ENCODE measurements at places on chromosomes 7 and 10.

DNA sequence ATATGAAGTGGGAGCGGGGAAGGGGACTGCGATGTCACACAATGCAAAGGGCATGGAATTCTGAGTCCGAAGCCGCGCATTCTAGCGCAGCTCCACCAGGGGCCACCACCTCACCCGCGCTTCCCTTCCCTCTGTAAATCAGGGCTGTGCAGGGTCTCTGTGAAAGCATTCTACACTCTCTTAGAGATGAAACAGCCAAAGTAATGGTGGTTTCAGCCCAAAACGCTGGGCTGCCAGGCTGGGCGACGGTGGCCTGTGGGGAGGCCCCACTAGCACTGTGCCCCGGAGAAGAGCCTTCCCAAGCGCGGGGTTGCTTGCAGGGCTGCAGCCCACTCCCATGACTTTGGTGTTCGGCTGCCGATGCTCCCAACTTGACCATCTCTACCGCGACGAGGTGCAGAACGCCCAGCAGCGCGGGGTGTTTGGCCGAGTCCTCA is 11.4 kb downstream of the ATG9B start:
- no peak for DNase-seq

- no peak for DNase-seq
Measured at GRCh38 chr7:45155357-45155900, 2.2 kb upstream of the RAMP3 start.

DNA sequence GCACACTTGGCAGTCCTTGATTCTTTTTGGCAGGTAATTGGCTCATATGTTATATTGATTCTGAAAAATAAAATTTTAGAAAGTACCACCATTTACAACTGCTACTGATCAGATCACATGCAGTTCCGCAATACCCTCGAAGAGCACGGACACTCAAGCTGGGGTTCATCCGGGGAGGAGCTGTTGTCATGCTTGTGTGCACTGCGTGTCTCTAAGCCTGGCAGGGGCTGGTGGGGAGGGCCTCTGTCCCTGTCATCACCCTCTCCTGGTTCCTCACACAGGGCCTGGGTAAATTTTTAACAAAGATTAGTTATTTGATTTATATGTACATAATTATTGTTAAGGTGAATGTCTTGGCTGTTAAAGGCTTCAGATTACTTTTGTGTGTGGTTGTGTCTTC is 45.2 kb downstream of the TRRAP start:
- DNase-seq, result no peak

DNA sequence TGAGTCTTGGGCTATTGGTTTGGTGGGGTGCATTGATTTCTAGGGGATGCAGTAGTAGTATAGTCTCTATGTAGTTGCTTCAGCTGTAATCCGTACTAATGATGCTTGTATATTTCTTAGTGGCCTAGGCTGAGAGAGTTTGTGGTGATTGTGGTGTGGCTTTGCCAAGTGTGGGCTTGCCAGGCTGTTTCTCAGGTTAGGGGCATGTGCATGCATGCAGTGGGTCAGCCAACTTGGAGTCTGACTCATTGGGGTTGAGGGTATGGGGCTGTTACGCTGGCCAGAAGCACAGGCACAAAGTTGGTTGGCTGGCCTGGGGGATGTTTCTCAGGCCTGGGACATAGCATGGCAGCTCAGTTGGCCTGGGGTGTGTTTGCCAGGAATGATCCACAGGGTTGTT is 25.7 kb upstream of the PLA2G12B start:
- no peak for DNase-seq

DNA sequence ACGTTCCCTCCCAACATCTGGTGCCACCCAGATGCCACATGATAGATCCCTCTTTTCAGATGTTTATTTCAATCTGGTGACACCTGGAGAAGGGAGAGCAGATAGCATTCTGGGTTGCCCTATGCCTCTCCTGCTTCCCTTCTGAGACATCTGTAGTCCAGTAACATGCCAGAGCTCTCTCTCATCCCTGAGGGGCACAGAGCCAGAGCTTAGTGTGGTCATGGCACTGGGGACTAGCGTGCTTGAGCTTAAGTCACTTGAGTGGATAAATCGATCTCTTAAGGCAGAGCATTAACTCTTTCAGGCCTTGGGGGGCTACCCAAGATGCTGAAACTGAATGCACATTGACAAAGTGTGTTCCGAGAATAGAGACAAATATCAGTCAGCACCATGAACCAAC is 47.9 kb downstream of the WNT2 start:
- no peak for DNase-seq

GRCh38 chr10:94217411-94217810 is 145.3 kb downstream of the NOC3L start:
- no peak for DNase-seq

DNA sequence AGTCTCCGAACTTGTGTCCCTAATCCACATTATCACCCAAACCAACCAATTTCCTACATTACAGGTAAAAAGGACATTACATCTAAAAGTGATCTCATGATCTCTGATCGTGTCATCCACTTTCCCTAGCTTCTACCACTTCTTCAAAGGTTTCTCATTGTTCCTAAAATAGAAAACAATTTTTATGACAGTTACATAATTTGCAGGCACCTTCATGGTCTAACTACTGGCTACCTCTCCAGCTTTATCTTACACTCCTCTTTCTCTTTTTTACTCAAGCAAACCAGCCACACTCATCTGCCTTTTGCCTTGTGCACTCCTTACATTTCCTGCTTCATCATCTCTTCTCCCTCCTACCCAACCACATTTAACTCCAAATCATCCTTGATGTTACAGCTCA is 886.7 kb upstream of the SORCS1 start:
- no peak for DNase-seq

GRCh38 chr10:126097558-126098225 is 201.3 kb downstream of the FANK1 start:
- no peak for DNase-seq

- no peak for DNase-seq
Measured at GRCh38 chr7:114212721-114213429, 201.7 kb upstream of the FOXP2 start.

GRCh38 chr7:100171087-100171681 is 2.8 kb upstream of the GAL3ST4 start:
- no peak for DNase-seq

GRCh38 chr7:127658970-127659630 is 7.1 kb downstream of the SND1 start:
- DNase-seq, result no peak

- DNase-seq, result no peak
Measured at GRCh38 chr10:178208-178607, 43.0 kb downstream of the ZMYND11 start.

DNA sequence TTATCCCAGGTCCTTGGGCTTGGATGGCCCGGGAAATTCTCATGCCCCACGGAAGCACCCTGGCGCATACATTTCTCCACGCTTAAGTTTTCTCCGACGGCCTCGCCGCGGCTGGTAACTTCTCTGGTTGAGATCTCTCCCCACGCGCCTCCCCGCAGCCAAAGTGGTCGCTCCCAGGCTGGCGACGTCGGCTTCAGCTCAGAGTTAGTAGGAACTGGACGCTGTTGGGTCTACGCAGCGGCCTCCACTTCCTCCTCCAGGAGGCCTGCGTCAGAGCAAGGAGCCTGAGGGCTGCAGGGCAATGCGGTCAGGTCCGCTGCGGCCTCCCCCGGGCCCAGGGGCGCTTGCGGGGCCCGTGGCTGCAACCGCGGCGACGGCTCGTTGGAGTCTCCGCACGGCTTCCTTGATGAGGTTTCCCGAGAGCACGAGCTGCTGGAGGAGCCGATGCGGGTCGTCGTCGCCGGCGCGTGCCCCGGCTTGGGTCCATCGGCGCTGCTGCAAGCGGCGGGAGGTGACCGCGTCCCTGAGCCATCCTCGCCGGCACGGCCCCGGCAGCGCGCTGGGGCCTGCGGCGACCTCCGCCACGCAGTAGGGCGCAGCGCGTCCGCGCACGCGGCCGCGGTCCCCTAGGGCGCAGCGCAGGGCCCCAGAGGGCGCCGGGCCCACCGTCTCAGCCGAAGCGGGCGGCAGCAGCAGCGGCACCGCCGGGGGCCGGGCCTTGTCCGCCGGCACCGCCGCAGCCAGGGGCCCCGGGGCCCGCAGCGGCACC is 744 bp downstream of the FRAT2 start:
- no peak for DNase-seq

- DNase-seq, result no peak
Measured at GRCh38 chr7:113730309-113730955, 188.4 kb downstream of the PPP1R3A start.

- no peak for DNase-seq
Measured at GRCh38 chr10:13862546-13863233, 275.9 kb downstream of the PRPF18 start.

DNA sequence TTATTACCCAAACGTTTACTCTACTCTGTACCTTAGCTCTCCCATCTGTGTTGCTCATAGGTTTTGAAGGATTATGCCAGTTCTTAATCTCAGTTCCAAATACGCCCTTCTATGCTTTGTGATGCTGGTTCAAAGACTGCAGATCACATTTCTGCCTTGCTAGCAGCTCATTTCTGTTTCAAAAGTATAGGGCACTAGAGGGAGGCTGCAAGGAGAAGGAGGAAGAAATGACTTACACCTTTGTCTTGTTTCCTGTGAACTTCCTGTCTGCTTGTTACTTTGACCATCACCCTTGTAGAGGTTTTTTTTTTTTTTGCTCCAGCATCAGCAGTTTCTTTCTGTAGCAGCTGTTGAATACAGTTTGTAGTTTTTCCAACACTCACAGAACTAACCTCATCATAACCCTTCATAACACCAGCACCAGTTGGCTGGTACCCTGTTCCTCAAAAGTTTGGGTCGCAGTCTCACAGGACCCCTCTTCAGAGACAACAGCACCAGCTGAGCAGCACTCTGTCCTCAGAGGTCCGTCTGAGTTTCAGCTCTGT is 16.5 kb downstream of the SLK start:
- DNase-seq, result no peak

DNA sequence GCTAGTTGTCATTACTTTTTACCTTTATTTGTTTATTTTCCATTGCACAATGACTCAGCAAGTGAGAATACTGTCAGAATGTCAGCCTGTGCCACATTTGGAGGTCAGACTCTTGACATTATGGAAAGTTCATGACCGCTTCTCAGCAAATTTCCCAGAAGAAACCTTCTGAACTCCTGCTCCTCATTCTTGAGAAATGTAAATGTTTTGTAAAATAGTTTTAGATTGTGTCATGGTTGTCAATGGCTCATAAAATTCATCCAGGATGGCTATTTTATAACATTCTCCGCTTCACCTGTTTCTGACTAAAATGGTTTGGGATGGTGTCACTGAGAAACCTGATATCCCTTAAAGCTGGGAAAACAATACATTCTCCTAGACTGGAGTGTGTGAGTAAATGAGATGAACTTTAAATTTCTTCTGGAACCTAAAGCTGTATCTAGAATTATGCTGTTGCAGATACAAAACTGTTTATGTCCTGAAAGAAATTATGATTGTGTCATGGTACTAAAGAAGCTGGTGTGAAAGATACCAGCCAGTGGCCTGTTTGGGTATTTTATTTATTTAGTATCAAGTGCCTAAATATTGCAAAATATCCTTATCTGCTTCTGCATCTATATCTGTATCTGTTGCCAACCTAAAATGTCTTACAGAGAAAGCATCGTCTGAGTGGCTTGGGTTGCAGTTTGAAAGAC is 671.7 kb downstream of the GATA3 start:
- no peak for DNase-seq

GRCh38 chr10:112244197-112244596 is 39.0 kb upstream of the TECTB start:
- no peak for DNase-seq

GRCh38 chr7:124152859-124153692 is 120.2 kb upstream of the TMEM229A start:
- no peak for DNase-seq

DNA sequence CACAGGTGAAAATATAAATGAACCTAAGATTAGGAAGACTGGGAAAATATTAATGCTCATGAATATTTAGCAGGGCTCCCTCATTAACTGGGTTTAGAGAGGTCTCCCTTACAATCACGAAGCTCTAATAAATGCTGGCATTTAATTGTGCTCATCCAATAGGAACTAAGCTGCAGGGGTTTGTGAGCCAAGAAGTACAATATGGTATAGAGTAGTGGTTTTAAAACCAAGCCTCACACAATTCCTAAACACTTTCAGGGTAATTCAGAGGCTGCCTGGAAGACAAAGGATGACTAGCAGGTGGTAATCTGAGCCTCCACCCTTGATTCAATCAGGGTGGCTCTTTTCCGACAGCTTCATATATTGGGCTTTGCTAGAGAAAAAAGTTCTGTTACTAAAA is 103.3 kb downstream of the GPAM start:
- DNase-seq, result no peak

DNA sequence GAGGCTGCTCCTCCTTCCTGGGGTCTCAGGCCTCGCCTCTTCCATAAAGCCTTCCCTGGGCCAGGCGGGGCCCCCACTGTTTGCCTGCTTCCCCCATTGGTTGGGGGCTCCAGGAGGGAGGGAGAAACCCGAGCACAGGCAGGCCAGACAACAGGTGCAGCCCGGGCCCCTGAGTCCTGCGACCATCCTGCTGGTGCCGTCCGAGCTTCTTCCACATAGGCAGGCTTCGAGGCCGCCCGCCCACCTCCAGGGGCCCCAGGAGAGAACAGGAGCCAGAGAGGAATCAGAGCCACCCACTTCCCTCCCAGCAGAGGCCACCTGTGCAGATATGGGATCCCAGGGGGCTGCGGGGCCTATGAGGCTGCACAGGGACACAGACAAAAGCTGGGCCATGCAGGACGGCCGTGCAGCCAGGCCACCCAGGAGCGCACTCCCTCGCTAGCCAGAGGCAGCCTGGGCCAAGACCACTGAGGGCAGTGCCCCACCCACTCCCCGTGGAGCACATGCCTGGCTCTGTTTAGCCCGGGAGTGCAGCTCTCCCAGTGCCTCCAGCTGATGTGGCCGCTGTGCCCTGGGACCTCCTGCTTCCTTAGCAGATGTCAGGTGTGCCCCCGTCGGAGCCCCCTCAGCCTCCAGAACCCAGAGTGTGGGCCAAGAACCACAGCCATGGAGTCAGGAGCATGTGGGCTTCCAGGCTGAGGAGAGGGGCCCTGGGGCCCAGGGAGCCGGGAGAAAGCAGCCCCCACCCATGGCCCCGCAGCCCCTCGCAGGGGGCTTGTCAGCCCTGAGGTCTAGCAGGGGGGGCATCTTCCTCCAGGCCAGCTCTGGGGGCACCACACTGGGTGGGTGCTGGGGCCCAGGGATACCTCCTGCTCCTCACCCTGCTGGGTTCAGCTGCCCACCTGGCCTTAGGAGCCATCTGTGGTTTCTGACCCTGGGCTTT is 59.9 kb upstream of the INPP5A start:
- no peak for DNase-seq

DNA sequence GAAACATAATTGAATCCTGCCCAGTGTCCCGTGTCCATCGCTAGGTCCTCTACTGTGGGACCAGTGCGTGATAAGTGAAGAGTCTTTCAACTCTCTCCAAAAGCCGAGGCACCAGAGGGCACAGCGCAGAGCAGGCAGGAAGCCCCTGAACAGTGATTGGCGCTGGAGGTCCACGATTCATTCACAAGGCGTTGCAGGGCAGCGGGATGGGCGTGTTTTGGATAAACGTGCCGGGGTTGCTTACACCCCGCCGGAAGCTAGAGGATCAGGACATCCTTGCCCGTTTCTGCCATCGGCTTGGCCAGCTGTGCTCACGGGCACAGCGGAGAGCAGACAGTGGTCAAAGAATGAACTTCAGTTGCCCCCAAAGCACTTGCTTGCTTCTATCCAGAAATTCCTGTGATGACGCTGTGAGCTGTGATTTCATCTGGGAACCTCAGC is 86.0 kb upstream of the PFKP start:
- DNase-seq, result no peak

- no peak for DNase-seq
Measured at GRCh38 chr10:120478386-120478785, 21.4 kb downstream of the PLPP4 start.

- no peak for DNase-seq
Measured at GRCh38 chr7:94280851-94281250, 113.8 kb upstream of the COL1A2 start.

GRCh38 chr10:72552857-72553256 is 73.0 kb downstream of the MICU1 start:
- DNase-seq, result no peak

- DNase-seq, result no peak
Measured at GRCh38 chr7:105246256-105246655, 142.5 kb downstream of the SRPK2 start.
